ENCODE measurements at places on chromosomes 6 and 20. TPM values are rescaled to one million over a fixed set of nuclear protein-coding genes. Genes with fewer than 3 reads are reported as not detected.
A peak's percentile ranks its signal among the peaks of the same experiment; 100 is the strongest.

The PNPLA1 gene
- not detected for total RNA-seq

The TMEM170B gene
- total RNA-seq = 59.0 TPM

The SMLR1 gene
- total RNA-seq = not detected

The METTL24 gene
- 2.5 TPM for total RNA-seq

The DBNDD2 gene
- 5.9 TPM for total RNA-seq

The SIRPB1 gene
- total RNA-seq = 0.47 TPM

The DST gene
- 329 TPM for total RNA-seq

The OVOL2 gene
- 0.62 TPM for total RNA-seq

The FILIP1 gene
- total RNA-seq = 4.5 TPM

The LPIN3 gene
- total RNA-seq = 0.16 TPM

The HM13 gene
- 27.8 TPM for total RNA-seq

The HMGCLL1 gene
- total RNA-seq = 70.0 TPM

The NOX3 gene
- not detected for total RNA-seq

The ABCC10 gene
- 22.0 TPM for total RNA-seq

DNA sequence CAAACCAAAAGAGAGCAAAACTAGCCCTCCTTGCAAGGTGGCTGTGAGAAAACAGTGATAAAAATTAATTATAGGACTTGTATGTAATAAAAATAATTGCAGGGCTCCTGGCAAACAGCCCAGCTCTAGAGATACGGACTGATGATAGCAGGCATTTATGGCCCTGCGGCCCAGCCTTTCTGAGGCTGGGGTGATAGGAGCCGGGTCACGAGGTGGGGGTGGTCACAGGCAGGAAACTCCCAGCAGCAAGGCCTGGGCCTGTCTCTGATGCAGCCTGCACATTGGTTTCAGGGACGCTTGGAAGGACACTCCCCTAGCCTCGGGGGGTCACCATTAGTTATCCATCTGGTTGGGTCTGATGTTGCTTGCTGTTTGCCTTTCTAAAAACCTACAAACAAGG is 18.7 kb upstream of the TTPAL start:
- no peak for DNase-seq

- no peak for DNase-seq
These were observed 135.1 kb downstream of the TBXT start for GRCh38 chr6:166032366-166033200.

GRCh38 chr6:47268572-47269187 is 41.0 kb downstream of the TNFRSF21 start:
- DNase-seq = no peak

DNA sequence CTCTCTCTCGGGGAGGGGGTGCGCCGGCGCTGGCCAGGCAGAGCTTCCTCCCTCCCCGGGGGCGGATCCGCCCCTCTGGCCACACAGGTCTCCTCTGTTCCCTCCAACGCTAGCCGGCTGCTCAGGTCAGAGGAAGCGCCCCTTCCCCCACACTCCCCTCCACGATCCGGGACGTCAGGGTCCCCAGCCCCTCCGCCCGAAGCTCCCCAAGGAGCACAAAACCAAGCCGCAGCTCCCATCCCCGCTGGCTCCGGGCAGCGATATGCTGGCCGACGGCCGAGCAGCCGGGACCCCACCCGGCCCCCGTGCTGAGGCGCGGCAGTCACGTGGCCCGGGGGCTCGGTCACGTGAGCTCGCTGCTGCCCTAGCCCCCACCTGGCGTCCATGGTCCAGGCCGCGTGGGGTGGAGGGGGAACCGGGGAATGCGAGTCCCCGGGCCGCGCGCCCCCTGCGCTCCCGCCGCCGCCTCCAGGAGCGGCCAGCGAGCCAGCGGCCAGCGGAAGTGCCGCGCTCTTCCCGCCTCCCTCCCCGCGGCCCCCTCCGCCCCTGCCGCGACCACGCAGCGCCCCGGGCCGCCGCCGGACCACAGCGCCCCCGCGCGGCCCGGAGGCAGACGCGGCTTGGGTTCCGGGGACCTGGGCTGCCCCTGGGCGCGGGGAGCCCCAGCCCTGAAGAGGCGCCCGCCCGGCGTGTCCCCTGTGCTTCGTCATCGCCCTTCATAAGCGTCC is at the start of gene SLC35B2:
Gene SLC35B2, minus strand, starts transcription at position 504 of the 728 bp plus-strand sequence. Its CDS starts 118 bp downstream, at position 386.
- peak; percentile 76 for DNase-seq

- peak; percentile 77 for DNase-seq
These were observed 2.7 kb upstream of the COL12A1 start for GRCh38 chr6:75208298-75209183.

- DNase-seq = no peak
These were observed 179.0 kb downstream of the BCAS1 start for GRCh38 chr20:53891306-53891894.

GRCh38 chr20:32329817-32330554 is 28.1 kb upstream of the ASXL1 start:
- DNase-seq = no peak

- DNase-seq = no peak
These were observed 22.7 kb upstream of the PRDM1 start for GRCh38 chr6:106063448-106063850.

- DNase-seq = no peak
These were observed 406.7 kb downstream of the CD83 start for GRCh38 chr6:14524319-14524718.

GRCh38 chr6:86511962-86512361 is 425.4 kb upstream of the HTR1E start:
- DNase-seq = no peak

DNA sequence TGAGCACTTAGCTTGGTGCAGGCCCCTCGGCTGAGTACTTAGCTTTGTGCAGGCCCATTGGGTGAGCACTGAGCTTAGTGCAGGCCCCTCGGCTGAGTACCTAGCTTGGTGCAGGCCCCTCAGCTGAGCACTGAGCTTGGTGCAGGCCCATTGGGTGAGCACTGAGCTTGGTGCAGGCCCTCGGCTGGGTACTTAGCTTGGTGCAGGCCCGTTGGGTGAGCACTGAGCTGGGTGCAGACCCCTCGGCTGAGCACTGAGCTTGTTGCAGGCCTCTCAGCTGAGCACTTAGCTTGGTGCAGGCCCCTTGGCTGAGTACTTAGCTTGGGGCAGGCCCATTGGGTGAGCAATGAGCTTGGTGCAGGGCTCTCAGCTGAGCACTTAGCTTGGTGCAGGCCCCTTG is 387.1 kb downstream of the THBS2 start:
- no peak for DNase-seq

DNA sequence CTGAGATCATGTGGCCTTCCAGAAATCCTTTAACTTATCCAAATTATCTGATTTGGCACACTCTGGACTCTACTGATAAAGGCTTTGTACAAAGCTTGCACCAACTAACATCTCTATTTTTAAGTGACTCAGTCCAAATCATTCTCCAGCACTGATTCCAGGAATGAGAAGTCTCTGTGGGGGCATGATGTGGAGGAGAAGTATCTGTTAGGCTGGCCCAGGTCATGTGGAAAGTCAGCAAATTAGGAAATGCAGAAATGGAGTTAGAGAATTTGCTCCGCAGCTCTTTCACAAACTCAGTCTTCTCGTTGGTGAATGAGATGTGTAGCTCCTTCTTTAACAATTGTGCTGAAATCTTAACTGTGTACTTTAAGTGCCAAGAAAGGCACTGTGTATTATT is 165.7 kb downstream of the ZNF217 start:
- no peak for DNase-seq

DNA sequence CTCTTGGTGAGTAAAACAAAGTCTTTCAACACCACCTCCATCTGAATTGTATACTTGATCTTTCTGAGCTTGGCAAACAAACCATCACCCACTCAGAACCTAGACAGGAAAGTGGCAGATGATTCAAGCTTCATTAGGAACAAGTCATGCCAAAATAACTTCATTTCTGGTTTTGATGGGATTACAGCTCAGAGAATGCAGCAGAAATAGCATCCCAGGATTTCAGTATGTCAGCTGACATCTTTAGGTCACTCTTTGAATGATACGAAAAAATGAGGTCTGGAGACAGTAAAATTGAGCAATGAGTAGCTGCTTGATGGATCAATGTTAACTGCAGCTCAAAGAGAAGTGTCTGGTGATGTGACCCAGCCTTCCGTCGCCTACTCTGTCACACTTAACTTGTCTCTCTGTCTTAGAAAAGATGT is 92.4 kb downstream of the GJA10 start:
- no peak for DNase-seq

DNA sequence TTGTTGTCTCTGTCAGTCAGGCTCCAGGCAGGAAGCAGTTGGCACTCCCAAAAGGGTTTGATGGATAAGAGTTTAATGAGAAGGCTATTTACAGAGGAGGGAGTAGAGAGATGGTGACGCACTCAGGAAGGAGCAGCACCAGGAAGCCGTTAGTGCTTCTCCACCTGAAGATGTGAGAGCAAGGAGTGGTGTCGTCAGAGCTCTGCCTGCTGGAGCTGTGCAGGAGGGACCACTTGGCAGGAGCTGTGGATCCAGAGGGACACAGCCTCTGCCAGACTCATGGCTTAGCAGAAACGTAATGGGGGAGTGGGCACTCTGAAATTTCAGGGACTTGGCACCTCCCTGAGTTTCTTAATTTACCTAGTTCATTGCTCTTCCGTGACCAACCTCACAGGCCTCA is 16.8 kb downstream of the DAAM2 start:
- DNase-seq = no peak

- no peak for DNase-seq
These were observed 53.0 kb downstream of the MYH7B start for GRCh38 chr20:35008411-35009342.

DNA sequence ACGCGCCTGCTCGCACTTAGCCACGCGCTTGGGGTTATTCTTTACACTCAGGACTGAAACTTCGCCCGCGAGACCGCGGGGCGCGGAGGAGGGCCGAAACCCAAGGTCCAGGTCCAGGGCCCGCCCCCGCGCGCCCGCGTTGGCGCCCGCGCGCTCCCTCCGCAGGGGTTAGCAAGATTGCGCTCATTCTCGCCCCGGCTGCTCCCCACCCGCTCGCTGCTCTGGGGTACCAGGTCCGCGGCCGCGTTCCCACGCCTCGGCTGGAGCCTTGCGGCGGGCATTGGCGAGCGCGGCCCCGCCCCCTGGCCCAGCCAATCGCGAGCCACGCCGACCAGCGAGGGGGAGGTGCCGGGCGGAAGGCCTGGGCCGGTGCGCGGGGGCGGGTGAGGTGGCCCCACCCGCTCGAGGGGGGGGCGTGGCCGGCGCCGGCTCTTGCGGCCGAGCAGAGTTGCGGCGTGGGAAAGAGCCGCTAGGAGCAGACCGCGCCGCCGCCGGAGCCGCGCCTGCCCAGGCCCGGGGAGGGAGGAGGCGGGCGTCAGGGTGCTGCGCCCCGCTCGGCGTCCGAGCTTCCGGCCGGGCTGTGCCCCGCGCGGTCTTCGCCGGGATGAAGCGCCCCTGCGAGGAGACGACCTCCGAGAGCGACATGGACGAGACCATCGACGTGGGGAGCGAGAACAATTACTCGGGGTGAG is at the start of gene HEY2:
Gene HEY2, plus strand, starts transcription at position 460 of the 692 bp plus-strand sequence. Its CDS starts 145 bp downstream, at position 605.
- DNase-seq = peak; percentile 87

GRCh38 chr6:28772480-28773381 is 151.1 kb downstream of the TRIM27 start:
- DNase-seq = no peak

- DNase-seq = no peak
These were observed 158.7 kb upstream of the SLC22A16 start for GRCh38 chr6:110635096-110635495.

- DNase-seq = no peak
These were observed 157.2 kb downstream of the CD83 start for GRCh38 chr6:14274546-14275492.

DNA sequence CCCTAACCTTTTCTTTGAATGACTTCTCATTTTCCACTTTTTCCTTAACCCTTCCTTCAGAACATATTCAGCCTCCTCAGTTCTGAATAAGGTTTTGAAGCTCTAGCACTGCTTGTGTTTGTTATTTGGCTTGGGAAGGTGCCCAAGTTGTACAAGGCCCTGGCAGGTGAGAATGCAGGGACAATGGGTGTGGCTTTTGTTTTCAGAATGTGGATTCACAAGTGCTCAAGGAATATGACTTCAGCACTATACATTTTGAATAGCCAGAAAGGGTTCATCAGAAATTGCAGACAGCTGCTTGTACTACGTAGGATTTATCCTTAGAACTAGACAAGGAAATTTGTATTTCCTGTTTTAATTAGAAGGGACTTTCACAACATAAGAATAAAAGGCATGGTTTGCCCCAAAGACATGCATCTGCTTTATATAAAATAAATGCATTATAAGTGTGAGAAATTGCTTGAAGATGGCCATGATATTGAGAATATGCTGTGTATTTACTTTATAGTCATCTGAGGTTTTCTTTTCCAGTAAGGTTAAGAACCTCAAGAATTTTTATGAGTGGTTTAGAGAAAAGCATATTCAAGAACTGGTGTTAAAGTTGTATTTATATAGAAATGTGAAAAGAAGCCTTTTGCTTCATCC is 29.3 kb upstream of the PRDM1 start:
- no peak for DNase-seq

DNA sequence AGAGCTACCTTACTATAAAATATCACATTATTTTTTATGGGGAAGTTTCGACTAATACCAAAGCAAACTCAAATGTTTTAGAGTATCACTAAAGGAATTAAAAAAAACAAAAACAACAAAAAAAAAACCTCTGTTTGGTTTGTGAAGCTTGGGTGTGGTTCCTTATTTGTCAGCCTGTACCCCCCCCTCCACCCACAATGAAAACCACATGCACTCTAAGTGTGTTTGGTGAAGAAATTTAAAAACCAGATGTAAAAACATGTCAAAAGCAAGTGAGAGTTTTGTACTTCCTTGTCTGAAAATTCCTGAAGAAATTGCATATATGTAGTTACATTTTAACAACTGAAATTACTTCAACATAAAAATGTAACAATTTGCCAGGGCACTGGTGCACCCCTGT is 3.1 kb downstream of the STK38 start:
- DNase-seq = no peak

DNA sequence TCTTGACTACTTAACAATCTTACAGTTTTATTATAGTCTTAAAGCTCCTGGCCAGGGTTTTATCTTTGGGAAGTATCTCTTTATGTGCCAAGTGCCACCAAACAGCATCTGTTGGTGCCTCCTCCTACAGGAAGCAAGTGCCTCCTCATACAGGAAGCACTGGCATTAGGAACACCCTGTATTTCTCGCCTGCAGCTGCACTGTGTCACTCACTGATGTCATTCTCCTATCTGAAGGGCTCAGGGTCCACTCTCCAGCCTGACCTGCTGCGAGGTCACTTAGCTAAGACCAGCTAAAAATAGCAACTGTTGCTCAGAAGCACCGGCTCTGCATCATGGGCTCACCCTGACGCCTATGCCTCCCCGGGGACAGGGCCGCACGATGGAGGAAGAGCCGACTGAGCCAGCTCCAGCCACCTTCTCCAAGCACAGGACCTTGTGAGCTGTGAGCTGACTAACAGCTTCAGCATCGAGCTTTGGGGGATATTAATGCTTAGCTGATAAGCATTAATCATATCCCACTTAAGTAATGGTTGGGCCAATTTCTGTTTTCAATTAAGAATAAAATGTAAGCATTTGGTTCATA is 66.3 kb upstream of the CD93 start:
- DNase-seq = no peak

DNA sequence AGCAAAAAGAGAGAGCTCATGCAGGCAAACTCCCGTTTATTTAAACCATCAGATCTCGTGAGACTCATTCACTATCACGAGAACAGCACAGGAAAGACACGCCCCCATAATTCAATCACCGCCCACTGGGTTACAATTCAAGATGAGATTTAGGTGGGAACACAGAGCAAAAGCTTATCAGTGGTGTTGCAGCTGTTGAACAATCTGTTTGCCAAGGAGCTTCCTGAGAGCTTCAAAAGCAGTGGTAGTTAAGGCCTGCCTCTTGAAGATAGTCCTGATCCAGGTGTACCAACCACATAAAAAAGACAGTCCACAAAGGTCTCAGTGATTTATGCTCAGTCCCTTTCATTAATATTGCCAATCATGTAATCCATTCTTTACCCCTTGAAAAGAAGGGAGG is 269.4 kb upstream of the IRAK1BP1 start:
- DNase-seq = no peak

- no peak for DNase-seq
These were observed 44.5 kb downstream of the NCOA7 start for GRCh38 chr6:125835221-125835744.
